ENCODE measurements at places on chromosomes 1 and 21.
A peak's percentile ranks its signal among the peaks of the same experiment; 100 is the strongest.

GRCh38 chr1:22296701-22297591 is 154.0 kb upstream of the WNT4 start:
- H3K27ac ChIP-seq: no peak overlapping the region
- DNase-seq: no peak
- peaks cover 9% of the 10 kb centered on the region for H3K4me1 ChIP-seq
- H3K4me3 ChIP-seq: no peak overlapping the region

DNA sequence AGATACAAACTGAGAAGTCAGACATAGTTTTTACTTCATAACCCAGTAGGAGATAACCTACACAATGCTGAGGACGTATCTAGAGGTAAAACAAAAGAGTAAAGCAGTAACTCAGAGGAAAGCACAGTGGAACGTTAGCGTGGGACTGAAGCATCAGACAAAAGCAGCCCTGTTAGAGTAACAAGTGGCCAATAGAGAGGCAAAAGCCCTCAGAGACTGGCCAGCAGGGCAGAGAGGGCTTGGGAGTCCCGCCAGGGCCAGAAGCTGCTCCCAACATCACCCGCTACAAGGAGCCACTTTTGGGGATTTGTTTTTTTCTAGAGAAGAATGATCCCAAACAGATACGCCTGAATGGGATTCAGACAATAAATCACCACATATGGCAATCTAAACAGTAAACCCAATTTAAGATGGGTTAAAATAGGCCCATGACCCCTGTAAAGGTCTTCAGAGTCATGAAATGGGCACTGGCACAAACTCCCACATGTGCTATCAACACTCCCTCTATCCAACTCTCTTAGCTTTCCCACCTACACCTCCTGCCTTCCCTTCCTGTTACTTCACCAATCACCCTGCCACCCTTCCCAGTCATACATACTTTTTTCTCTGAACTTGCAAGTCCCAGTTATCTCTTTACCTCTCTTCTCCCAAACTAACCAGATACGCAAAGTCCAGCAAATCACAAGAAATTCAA is 17.2 kb downstream of the TADA1 start:
- DNase-seq: no peak
- H3K4me3 ChIP-seq: no peak overlapping the region
- no peaks in the 10 kb centered on the region for H3K27me3 ChIP-seq

GRCh38 chr1:186978596-186979556 is 150.1 kb downstream of the PLA2G4A start:
- H3K4me1 ChIP-seq: no peaks in the 10 kb centered on the region
- no peak overlapping the region for H3K27ac ChIP-seq
- H3K4me3 ChIP-seq: no peak overlapping the region

- no peak overlapping the region for H3K27ac ChIP-seq
- H3K36me3 ChIP-seq: peaks cover 13% of the 10 kb centered on the region
- DNase-seq: peak; percentile 35
- no peak overlapping the region for H3K4me3 ChIP-seq
Measured at GRCh38 chr1:7810395-7810794, 26.3 kb downstream of the PER3 start.

GRCh38 chr1:15196807-15197530 is 43.4 kb downstream of the TMEM51 start:
- no peak overlapping the region for H3K4me3 ChIP-seq
- no peaks in the 10 kb centered on the region for H3K4me1 ChIP-seq
- H3K27me3 ChIP-seq: no peaks in the 10 kb centered on the region
- no peaks in the 10 kb centered on the region for H3K36me3 ChIP-seq
- DNase-seq: no peak

GRCh38 chr1:26697978-26698849 is 2.4 kb downstream of the ARID1A start:
- peaks cover 19% of the 10 kb centered on the region for H3K4me1 ChIP-seq
- no peaks in the 10 kb centered on the region for H3K27me3 ChIP-seq
- H3K4me3 ChIP-seq: no peak overlapping the region
- DNase-seq: peak; percentile 45
- peaks cover 5% of the 10 kb centered on the region for H3K36me3 ChIP-seq
- H3K27ac ChIP-seq: no peak overlapping the region

DNA sequence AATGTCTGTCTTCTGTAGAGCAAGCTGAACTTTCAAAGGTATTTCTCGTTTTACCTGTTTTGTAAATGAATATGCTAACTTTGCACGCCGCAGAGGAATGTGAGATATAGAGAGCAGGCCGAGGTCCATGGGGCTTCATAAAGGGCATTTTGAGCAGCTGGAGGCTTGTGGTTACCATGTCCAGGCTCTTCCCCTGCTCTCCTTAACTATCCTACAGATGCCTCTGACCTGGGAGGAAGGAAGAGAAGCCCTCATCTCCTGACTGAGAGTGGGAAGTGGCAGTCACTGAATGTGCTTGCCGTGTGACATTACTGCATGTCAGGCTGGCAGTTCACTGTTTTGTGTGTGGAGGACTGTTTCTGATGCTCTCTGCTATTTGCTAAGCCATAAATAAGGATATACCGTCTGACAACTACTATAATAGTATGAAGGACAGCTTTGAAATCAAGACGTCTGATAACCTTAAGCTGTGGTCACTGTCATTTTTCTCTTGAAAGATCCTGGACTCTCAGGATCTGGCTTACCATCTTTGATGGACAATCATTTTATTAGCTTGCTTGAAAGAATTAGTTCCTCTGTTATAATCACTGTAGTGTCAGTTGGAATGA is 92.2 kb downstream of the DYRK1A start:
- peaks cover 90% of the 10 kb centered on the region for H3K4me1 ChIP-seq
- H3K36me3 ChIP-seq: no peaks in the 10 kb centered on the region
- H3K4me3 ChIP-seq: peak overlapping the region; percentile 56
- no peak for DNase-seq
- H3K27me3 ChIP-seq: no peaks in the 10 kb centered on the region
- H3K27ac ChIP-seq: peak overlapping the region; percentile 56

- H3K4me3 ChIP-seq: no peak overlapping the region
- no peaks in the 10 kb centered on the region for H3K36me3 ChIP-seq
- H3K27me3 ChIP-seq: no peaks in the 10 kb centered on the region
- DNase-seq: no peak
- H3K27ac ChIP-seq: no peak overlapping the region
Measured at GRCh38 chr1:21605012-21605715, 64.0 kb downstream of the RAP1GAP start.

All from activated T-cell treated with anti-CD3 and anti-CD28 coated beads, Interleukin-2, amount 50 U/mL, for 72 hours (primary cell).